HCEC 1CT (cell line): ENCODE measurements at places on chromosomes 7 and 10.

DNA sequence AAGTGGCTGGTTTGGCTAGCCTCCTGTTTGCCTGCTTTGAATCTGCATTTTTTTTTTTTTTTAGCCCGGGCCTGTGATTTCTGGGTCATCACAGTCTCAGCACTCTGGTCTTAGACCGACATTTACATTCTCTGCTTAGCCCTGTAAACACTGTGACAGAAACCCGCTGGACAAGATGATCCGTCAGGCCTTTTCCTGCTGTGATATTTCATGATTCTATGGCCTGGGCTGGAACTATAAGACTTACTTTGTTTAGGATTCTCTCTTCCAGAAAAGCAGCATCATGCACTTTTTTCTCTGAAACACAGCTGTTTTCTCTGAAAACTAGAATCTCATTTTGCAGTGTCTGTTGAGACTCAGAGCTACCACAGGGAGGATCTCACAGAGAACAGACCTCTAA is 705.5 kb downstream of the GRID1 start:
- DNase-seq = no peak

- DNase-seq = no peak
Observed at GRCh38 chr7:5687936-5688630, 93.4 kb downstream of the RNF216 start.

- no peak for DNase-seq
Observed at GRCh38 chr7:7335909-7336308, 153.6 kb downstream of the C1GALT1 start.

- DNase-seq = no peak
Observed at GRCh38 chr7:78493401-78493800, 694.8 kb downstream of the PHTF2 start.

DNA sequence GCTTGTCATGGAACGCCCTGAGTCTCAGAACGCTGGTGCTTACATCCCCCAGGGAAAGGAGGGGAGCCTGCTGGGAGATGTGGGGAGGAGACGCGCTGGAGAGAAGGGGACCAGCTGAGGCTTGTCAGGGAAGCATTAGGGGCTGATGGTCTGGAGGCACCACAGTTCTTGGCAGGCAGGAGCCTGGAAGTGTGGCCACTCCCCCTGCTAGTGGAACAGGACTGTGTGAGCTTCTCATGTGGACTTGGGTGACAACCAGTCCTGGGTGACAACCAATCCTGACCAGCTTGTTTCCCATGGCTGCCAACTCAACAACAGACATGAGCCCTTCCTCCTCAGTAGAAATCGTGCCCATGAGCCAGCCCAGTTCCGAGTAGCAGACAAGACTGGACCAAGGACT is 87.8 kb downstream of the SPDYE5 start:
- no peak for DNase-seq

DNA sequence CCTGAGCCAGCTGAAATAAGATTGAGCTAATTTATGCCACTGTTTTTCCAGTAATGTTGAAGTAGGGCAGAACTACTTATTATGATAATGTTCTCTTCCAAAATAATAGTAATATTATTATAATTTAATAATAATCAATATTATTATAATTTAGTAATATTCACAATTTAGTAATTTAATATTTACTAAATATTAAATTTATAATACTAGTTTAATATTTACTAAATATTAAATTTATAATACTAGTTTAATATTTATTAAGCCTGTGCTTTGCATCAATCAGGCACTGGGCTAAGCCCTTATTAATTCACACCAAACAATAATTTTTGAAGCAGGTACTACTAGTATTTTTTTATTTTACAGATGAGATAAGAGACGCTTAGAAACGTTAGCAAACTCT is 170.1 kb downstream of the BBS9 start:
- DNase-seq = no peak

DNA sequence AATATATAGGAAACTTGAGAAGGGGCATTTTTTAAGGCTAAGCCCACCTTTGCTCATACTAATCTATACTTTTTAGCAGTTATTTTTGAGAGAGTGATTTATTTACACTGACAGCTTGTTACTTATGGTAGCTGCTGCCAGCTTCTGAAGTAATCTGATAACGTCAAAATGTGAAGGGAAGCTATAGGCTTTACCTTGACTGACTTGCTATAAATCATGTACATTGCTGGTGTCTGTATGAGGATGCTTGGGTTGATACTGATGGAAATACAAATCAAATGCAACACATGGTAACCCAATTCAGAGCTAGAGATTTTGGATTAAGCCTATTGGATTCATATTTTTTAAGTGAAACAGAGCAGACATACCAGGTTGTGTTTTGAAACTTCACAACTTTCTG is 299.4 kb downstream of the LRMDA start:
- DNase-seq = no peak

DNA sequence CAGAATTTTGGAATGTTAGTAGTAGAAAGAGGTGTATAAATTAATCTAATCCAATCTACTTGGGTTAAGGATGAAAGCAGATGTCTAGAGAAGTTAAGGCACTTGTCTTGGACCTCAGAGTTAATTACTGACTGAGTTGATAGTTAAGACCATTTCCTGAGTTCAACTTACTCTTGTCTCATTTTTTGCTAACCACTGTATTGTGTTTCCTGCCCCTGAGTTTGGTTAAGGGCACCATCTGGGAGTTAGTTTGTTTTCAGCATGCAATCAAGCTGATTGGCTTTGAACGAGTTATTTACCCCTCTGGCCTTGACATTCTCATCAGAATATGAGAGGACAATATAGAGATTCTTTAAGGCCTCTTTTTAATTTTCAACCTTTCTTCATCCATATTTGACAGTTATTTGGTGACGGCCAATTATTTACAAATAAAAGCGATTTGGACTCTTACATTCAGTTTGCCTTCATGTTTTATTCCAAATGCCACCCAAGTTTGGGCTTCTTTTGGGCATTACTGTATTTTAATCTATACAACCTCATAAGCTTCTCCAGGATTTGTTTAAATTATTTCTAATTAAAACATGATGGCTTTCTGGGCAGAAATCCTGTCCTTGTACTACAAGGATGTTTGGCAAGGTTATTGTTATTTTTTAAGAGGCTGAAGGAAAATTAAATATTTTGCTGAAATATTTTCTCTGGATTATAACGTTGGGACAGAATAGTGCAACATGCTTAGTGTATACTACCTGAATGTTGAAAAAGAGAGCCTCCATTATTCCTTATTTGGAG is 225.0 kb downstream of the CACNB2 start:
- DNase-seq = no peak

GRCh38 chr10:44890696-44891563 is 20.2 kb upstream of the TMEM72 start:
- DNase-seq = no peak

GRCh38 chr10:5565671-5566581 is 41.2 kb downstream of the CALML3 start:
- peak; percentile 70 for DNase-seq

DNA sequence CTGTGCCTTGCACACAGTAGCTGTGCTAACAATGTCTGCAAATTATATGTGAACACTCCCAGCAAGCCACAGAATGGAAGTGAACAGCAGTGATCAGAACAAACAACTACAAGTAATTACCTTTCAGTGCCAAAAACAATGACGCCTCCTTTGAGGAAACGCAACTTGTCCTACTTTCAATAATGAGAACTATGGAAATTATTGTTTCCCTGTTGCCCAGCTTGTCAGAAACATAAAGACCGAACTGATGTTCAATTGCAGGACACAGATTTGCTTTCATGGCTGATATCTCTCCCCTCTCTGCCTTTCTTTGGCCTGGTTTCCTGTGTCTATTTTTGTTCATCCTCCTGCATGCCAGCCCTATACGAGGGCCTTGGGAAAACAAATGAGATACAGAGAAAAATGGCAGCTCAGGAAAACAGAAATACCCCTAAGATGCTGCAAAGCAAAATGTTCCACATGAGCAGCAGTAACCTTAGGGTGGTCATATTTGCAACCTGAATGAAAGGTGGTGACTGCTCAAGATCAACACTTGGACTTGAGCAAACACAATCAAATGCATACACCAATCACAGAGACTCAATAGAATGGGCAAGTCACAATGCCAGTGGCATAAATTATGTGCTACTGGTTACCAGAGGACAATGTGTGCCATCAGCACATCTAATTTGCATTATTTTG is 26.8 kb downstream of the COBL start:
- DNase-seq = no peak

GRCh38 chr7:108589199-108589598 is 19.5 kb downstream of the DNAJB9 start:
- DNase-seq = no peak

DNA sequence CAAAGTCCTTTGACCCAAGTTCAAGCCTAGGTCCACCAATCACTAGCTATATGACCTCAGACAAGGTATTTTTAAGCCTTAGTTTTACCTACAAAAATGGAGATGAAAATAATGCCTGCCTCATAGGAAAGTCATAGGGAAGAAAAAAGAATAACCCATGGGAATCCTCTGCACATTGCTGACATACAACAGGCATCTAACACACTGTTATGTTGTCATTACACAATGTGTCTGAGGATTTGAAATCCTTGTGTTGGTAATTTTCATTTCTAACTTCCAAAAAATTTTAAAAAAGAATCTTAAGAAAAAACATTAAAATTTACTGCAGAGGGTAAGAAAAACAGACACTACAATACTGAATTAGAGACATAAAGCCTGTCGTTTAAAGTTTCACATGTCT is 5.7 kb downstream of the ANK3 start:
- no peak for DNase-seq

DNA sequence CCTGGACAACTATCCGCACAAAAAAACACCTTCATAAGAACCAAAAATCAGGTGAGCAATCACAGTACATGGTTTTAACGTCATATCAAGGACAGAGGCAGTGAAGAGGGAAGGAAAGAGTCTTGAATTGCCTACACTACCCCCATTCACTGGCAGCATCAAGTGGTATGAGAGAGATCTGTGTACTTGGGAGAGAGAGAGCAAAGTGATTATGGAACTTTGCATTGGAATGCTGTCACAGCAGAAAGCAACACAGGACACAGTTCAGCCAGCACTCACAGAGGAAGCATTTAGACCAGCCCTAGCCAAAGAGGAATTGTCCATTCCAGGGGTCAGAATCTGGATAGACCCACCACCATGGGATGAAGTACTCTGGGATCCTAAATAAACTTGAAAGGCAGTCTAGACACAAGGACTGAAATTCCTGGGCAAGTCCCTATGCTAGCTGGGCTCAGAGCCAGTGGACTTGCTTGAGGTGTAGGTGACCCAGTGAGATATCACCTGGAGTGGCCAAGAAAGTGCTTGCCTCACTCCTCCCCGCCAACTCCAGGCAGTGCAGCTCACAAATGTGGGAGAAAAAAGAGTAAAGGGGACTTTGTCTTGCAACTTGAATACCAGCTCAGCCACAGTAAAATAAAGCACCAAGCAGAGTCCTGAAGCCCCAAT is 30.5 kb upstream of the SFTPD start:
- no peak for DNase-seq

DNA sequence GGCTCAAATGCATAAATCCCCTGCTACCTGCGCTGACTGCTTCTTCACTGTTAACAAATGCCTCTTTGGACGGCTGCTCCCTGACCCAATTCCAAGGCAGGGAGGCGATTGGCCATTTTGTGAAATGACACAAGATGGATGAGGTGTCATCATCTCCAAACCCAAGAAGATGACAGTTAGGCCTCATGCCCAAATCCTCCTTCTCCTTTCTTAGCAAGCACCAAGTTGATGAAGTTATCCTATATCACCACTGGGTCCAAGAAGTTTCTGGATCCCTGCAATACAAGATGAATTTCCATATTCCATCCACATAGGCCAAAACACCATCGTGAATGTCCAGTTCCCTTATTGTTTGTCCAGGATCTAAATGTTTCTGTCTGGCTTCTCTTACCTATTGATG is 98.5 kb upstream of the RAB11FIP2 start:
- no peak for DNase-seq

DNA sequence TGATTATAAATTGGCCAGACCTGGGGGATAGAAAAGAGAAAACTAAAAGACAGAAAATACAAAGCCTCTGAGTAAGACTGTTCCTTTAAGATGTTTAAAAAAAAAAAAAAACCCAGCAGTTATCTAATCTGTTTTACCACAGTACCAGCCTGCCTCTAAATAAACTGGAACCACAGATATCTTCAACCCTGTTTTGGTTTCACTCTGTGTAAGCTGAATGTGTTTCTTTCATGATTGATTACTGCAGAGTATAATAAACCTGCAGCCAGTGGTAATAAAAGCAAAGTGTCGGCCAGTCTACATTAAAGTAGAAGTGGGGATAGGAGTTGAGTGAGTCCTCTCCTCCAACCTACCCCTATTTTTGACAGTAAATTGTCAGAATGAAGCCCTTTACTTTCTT is 40.6 kb downstream of the MGAM2 start:
- no peak for DNase-seq

GRCh38 chr10:60185421-60185820 is 204.3 kb downstream of the ANK3 start:
- DNase-seq = no peak

DNA sequence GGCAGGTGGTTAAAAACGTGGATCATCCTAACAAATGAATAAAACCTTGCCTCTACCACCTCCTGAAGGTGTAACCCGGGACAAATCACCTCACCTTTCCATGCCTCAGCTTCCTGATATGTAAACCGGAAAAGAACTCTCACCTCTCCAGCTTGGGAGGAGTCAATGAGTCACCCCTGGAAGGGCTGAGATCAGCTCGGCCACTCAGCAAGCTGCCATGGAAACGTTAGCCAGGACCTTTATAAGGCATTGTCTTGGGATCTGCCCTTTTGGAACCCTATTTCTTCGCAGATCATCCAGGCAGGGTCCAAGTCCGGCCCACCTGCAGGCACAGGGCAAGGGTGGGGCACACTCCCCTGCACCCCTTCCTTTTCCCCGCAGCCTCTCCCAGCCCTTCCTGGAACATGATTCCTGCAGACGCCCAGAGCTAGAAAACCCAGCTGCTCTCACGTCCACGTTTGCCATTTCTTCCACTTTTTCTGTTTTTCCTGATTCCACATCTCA is 81.6 kb upstream of the PFKP start:
- DNase-seq = peak; percentile 28

GRCh38 chr7:96076350-96076707 is 245.6 kb downstream of the SLC25A13 start:
- DNase-seq = no peak

DNA sequence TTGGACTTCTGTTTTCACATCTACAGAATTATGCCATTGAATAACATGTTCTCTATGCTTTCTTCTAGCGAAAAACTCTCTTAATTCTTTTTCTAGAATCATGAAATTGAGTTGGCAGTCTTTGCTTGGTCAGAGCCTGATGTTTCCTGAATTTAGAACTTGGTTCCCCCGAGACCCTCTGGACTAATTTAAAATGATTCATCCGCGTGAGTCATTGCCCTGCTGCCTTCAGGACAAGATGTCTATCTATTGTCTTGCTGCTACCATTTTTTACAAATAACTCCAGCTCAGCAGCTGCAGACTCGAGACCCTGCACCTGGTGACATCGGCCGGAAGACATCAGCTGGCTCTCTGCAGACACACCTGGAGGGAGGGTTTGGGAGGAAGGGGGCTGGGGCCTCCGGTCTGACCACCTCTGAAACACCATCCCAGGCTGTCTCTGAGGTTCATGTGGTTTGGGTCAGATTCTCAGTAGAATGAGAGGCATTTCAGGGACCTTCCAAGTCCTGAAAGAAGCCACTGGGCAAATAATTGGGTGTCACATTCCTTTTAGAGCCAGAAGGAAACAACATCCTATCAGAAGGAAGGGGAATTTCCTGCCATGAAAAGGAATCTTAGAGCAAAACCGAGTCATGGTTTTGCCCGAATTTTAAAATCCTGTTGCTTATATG is 20.9 kb upstream of the KLF6 start:
- DNase-seq = peak; percentile 77

- DNase-seq = peak; percentile 15
Observed at GRCh38 chr10:94213001-94213530, 149.7 kb downstream of the NOC3L start.
